ENCODE measurements at places on chromosomes 2 and 18. TPM values are rescaled to one million over a fixed set of nuclear protein-coding genes. Genes with fewer than 3 reads are reported as not detected.

The GALNT14 gene
- total RNA-seq: not detected

The HDLBP gene
- 793 TPM for total RNA-seq

The TMEM163 gene
- not detected for total RNA-seq

The COL4A4 gene
- 35.2 TPM for total RNA-seq

The ASTL gene
- total RNA-seq: not detected

The TSPYL6 gene
- total RNA-seq: not detected

The TRPM8 gene
- total RNA-seq: not detected

The PSTPIP2 gene
- 2.4 TPM for total RNA-seq

The KYNU gene
- total RNA-seq: 0.25 TPM

The CAVIN2 gene
- 15.7 TPM for total RNA-seq

The LHCGR gene
- total RNA-seq: not detected

The MARS2 gene
- 5.3 TPM for total RNA-seq

The TANC1 gene
- 30.8 TPM for total RNA-seq

The UGT1A5 gene
- total RNA-seq: not detected

The CLK1 gene
- total RNA-seq: 43.6 TPM

The DSC2 gene
- not detected for total RNA-seq

The ITGA6 gene
- 6.8 TPM for total RNA-seq

The PSMA8 gene
- total RNA-seq: not detected

The GKN2 gene
- not detected for total RNA-seq

The LPIN2 gene
- 25.6 TPM for total RNA-seq

The IL36B gene
- total RNA-seq: not detected

The HAUS1 gene
- total RNA-seq: 32.2 TPM

The SLC5A6 gene
- 12.2 TPM for total RNA-seq

The RAB3GAP1 gene
- total RNA-seq: 36.5 TPM

The ANKRD29 gene
- total RNA-seq: 0.50 TPM

The ACTG2 gene
- total RNA-seq: 1.3 TPM

The ITGA4 gene
- 2.3 TPM for total RNA-seq

The CFAP65 gene
- total RNA-seq: not detected

The ACMSD gene
- not detected for total RNA-seq

The PAX8 gene
- 1.9 TPM for total RNA-seq

The PROKR1 gene
- total RNA-seq: not detected

The FOXD4L1 gene
- total RNA-seq: 0.15 TPM

The DLGAP1 gene
- not detected for total RNA-seq

The BAZ2B gene
- 21.5 TPM for total RNA-seq

The ELOA2 gene
- not detected for total RNA-seq

The IL36G gene
- not detected for total RNA-seq

The TEKT4 gene
- not detected for total RNA-seq

The CMPK2 gene
- total RNA-seq: 3.2 TPM

The CEBPZOS gene
- total RNA-seq: 20.4 TPM

The PLEK gene
- total RNA-seq: not detected

The HSBP1L1 gene
- 4.4 TPM for total RNA-seq

The CFC1 gene
- total RNA-seq: not detected

The RPIA gene
- total RNA-seq: 7.4 TPM

The ANKRD30BL gene
- total RNA-seq: not detected

The HRH4 gene
- not detected for total RNA-seq

The CFAP53 gene
- 0.62 TPM for total RNA-seq

The TFPI gene
- 325 TPM for total RNA-seq

The MERTK gene
- 0.64 TPM for total RNA-seq

The CROCC2 gene
- 0.12 TPM for total RNA-seq

The SAG gene
- total RNA-seq: not detected

The AKAIN1 gene
- not detected for total RNA-seq

The COL3A1 gene
- total RNA-seq: 10,756 TPM

Measured in cardiac ventricle fibroblast (primary cell).